ENCODE measurements at places on chromosomes 6 and 20. TPM values are rescaled to one million over a fixed set of nuclear protein-coding genes. Genes with fewer than 3 reads are reported as not detected.

- no peak for DNase-seq
These were observed 23.2 kb downstream of the CTCFL start for GRCh38 chr20:57501461-57502335.

PROKR2 gene
- total RNA-seq: not detected

DNA sequence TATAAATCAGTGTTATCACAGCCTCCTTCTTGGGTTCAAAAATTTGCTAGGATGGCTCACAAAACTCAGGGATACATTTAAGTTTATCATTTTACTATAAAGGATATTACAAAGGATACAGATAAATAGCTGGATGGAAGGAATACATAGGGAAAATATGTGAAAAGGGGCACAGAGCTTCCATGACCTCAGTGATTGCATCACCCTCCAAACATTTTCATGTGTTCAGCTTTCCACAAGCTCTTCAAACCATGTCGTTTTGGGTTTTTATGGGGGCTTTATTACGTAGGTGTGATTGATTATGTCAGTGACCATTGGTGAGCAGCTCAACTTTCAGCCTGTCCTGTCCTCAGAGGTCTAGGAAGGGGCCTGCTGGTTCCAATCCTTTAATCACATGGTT is 68.0 kb downstream of the CYB5R4 start:
- DNase-seq: no peak

DNA sequence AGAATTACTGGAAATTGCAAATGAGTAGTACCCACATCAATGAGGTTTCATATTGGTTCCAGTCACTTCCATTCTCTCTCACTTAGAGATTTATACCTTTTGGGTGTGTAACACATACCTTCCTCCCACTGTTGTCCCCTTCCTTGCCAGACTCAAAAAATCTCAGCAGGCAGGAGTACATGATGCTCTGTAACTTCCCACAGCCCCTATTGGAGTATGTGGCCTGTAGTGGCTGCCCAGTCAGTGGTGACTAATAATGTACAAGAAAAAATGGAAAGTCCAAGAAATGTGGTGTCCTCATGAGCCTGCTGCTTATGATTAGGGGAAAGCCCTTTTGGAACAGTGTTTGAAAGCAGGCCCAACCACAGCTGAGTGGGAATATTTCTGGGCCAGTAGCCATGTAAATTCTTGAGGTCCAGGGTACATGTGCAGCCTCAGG is 312.0 kb downstream of the ZFAND3 start:
- DNase-seq: peak; percentile 90
